ENCODE measurements at places on chromosomes 5 and 9.

GRCh38 chr9:642014-642413 is 199.5 kb upstream of the DMRT1 start:
- no peak for DNase-seq

DNA sequence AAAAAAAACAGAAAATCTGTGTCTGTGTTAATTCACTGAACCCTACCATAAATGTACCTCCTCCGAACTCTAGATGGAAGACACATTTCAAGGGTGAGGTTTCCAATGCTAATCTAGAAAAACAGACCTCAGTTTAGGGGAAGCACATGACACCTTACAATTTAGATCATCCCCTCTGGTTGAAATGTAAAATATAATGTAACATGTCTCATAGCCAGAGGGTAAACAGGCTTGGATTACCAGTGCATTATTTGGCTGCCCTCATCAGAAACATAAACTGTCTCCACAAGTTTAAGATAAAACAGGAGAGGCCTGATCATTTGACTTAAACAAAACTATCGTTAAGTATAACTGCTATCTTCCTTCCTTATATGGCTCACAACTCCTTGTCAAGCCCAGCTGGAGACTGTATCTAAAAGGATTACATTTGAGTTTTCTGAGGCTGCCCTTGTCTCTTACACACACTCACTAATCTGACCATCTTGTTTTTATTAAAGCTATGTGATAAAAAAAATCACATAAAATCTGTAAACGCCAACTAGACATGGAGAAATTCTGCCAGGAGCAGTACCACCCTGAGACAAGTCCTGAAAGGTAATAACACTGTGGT is 105.7 kb downstream of the LURAP1L start:
- no peak for DNase-seq

DNA sequence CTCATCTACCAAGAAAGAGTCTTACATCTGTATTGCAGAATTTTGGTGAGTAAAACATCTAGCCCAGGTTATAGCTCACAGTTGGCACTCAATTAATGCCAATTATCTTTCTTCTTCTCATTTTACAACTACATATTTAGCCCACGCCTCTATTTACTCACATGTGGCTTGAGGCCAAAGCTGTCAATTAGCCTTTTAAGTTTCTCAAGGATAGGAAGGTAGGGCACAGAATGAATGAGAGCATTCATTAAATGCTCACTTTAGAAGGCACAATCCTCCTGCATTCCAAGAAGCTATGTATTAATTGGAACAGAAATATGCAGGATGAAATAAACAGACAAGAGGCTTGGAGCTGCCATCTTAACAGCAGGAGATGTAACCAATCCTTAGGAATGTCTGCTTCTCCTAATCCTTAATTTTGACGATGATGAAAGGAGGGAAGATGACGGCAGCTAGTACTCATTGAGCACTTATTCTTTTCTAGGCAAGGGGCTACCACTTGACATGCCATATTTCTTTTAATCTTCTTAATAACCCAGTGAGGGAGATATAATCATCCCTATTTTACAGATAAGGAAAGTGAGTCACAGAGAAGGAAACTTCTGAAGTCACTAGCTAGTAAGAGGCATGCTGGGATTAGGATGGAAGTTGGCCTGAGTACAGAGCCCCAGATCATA is 30.8 kb upstream of the PANK3 start:
- DNase-seq, result no peak

DNA sequence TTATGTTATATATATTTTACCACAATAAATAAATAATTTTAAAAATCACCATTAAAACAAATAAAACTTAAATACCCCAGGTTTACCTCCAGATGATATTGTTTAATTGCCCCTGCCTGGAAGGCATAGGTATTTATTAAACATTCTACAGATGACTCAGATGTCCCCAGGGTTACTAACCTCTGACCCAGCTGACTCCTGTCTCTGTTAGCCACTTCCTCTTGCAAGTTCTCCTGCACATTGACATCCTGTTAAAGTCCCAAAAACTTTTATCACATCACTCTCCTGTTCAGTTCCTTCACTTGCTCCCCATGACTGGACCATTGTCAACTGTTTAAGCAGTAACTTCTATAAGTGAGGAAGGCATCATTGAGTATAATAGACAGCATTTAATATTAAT is 37.0 kb upstream of the RAB3C start:
- no peak for DNase-seq

- DNase-seq, result no peak
These were observed 126.1 kb upstream of the RETREG1 start for GRCh38 chr5:16742938-16743337.

DNA sequence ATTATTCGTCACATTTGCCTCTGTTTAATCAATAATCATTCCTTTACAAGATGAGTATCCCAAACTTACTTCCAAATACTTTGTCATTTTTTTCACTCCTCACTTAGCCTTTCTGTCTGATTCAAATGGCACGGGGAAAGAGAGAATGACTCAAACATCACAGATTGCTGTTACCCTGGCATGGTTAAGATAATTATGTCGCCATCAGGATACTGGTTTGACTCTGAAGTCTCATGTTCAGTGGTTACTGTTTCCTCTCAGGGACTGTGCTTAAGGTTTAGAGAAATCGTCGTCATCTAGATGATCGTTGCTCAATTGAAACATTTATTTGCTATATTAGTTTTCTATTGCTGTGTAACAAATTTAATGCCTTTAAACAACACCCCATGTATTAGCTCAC is 45.2 kb upstream of the RAD23B start:
- DNase-seq, result no peak

DNA sequence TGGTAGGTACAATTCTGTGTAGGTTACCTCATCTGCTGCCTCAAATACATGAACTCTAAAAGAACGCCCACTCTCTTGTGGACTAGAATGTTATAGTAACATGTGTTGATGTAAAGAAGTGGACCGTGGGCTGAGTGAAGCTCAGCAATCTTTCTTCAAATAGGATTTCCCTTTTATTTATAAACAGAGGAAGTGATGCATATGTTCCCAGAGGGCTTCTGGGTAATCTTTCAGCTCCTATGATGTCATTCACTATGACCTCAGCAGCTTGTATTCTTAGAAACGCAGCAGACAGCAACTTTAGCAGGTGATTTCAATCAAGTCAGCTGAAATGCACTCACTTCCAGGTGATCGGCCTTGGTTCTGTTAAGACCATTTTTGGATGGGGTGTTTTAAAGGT is 14.4 kb downstream of the F2RL2 start:
- DNase-seq, result no peak

DNA sequence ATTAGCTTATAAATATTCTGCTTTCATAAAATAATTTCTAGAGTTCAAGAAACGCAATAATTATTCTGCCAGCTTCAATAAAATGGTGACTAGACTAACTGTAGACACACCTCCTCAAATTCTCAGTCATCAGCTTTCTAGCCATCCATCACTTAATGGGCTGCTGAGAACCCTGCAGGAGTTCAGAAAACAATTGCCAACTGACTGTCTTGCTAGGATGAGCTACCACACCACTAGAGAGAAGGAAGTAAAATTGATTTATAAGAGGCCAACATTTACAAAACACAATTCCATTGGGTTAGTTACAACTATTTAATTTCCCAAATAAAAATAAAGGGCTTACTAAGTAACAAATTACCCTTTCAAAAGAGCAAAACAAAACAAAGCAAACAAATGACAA is 126.5 kb upstream of the PAPPA start:
- DNase-seq, result no peak

GRCh38 chr9:112265391-112265790 is 68.0 kb downstream of the PTBP3 start:
- no peak for DNase-seq

DNA sequence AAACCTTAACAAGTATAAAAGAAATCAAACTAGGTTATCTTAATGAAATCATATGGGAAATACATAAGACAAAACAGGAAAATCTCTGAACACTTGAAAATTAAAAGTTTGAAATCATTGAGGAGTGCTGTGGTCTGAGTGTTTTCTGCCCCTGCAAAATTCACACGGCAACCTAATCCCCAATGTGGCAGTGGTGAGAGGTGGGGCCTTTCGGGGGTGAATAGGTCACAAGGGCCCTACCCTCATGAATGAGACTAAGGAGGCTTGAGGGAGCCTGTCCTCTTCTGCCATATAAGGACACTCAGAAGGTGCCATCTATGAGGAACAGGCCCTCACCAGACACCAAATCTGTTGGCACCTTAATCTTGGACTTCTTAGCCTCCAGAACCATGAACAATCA is 10.7 kb downstream of the CAMSAP1 start:
- no peak for DNase-seq

DNA sequence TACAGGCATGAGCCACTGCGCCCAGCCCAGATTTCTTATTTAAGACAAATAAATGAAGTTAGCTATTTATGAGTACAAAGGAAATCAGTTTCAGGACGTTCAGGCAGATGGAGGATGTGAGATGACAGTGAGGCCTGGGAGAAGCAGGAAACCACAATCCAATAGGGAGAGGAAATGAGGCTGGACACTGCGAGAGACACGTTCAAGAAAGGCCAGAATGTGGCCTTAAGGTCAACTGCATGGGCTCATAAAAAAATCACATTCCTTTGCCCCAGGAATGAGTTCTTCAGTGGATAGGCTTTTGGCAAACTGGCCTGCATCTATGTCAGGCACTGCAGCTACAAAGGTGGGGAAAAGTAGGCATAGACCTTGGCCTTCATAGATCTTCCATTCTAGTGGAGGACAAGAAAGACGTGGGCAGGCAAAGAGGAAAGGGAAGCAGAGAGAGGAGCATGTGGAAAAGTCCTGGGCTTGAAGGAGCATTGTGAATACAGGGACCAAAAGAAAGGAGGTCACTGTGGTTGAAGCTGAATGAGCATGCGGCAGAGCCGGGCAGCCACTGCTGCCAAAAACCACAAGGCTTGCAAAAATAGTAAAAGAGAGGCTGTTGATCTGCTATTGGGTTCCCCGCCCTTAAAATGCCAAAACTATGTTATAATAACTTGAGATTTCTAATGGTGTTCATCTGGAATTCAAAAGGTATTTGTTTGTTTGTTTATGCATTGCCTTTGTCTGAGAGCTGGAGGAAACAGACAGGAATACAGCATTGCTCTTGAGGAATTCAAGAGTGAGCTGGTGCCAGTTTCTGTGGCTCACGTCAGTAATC is 133.0 kb downstream of the GNA14 start:
- no peak for DNase-seq

GRCh38 chr5:113652161-113652560 is 138.7 kb downstream of the YTHDC2 start:
- DNase-seq, result no peak

GRCh38 chr5:84549054-84549453 is 164.4 kb upstream of the EDIL3 start:
- no peak for DNase-seq

GRCh38 chr5:113161806-113162205 is 185.2 kb downstream of the DCP2 start:
- no peak for DNase-seq

DNA sequence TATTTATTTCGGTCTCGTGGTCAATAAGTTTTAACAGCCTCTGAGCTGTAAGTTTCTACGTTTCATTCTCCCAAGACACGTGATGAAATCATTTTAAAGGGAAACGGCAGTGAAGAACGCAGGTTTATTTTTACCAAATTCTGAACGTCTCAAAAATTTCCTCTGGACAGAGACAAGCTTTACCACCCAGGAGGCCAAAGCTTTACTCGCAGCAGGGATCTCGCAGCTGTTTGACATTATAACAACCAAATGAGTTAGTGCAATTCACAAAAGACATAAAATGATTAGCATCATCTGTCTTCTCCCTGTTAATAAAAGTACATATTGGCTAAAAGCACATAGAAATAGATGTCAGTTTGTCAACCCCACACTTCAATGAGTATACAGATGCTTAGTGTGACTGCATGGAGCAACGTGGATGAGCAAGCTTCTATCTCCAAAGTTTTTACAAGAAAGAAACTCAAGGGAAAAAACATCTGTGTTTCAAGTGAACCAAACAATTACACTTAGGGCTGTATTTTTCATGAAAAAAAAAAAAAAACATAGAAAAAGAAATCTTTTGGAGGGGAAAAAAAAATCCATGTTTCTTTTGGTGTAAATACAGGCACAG is 2.5 kb downstream of the SEMA5A start:
- no peak for DNase-seq

DNA sequence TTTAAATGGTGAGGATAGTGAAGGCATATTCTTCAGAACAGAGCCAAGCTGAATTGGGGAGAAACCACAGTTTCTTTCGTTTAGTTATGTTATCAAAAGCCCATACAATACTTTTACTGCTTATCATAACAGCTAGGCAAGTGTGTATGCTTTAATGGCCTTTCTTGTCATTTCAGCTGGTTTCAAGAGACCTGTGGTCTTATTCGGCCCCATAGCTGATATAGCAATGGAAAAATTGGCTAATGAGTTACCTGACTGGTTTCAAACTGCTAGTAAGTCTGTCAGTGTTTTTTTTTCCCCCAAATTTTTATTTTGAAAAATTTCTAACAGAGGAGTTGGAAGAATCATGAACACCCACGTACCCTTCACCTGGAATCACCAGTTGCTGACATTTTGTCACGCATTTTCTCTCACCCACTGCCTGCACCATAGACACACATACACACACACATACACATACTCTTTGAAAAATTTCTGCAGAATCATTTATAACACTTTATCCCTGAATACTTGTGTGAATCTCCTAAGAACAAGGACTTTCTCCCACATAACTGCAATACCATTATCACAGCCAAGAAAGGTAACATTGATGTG is 63.7 kb downstream of the TJP2 start:
- no peak for DNase-seq

Measured in stimulated activated CD8-positive, alpha-beta memory T cell treated with anti-CD3 and anti-CD28 coated beads, Interleukin-7, amount 100 ng/mL, for 1 hour (primary cell).